ENCODE measurements at places on chromosomes 6 and 20. TPM values are rescaled to one million over a fixed set of nuclear protein-coding genes. Genes with fewer than 3 reads are reported as not detected.
A peak's percentile ranks its signal among the peaks of the same experiment; 100 is the strongest.

The OOEP gene
- total RNA-seq, result 0.13 TPM

GRCh38 chr20:57310821-57311514, 18.6 kb upstream of the SPO11 start:
- no peak for DNase-seq

- no peak for DNase-seq
Observed at GRCh38 chr6:21386744-21387143, 206.8 kb upstream of the SOX4 start.

DNA sequence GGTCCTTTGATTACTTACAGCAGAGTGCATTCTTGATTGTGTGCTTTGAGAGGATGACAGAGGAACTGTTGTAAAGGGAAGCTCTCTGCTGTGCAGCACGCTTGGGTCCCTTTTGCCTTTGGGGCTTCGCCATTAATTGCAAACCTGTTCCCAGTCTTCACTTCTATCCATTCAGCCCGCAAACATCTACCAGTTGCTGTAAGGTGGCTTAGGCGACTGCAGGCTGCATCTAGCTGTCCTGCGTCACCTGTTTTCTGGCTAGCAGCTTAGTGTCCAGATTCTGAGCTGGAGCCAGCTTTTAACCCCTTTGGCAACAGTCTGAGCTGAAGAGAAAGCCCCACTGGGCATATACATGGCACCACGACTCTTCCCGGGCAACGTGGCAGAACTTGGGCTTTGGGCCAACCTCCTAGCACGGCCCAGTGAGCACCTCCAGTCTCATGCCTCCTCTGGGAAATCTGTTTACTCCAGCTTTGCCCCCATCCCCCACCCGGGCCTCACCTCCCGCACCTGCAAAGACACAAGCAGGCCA, 2.5 kb upstream of the FASTKD5 start:
- no peak for DNase-seq

DNA sequence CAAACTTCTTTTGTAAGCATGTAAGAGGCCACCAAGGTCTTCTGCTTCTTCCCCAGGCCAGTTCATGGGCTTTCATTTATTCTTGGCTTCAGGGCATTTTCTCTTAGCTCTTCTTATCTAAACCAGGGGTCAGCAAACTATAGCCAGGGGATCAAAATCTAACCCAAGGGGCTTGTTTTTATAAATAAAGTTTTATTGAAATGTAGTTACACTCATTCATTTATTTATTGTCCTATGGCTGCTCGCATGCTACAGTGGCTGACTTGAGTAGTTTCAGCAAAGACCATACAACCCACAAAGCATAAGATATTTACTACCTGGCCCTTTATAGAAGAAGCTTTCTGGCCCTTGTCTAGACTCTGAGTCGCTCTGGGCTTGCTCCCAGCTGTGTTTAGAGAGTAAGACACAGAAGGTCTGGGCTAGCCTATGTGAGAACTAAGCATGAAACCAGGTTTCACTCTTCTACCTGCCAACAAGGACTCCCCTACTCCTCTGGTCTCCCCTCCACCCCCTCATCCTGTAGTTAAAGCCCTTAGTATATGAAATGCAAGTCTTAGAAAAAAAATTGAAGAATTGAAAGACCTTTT, 43.2 kb downstream of the KHDC1L start:
- no peak for DNase-seq

GRCh38 chr20:4119854-4120209, 104.5 kb upstream of the RNF24 start:
- peak; percentile 47 for DNase-seq

The APOBEC2 gene
- not detected for total RNA-seq

- DNase-seq, result no peak
Observed at GRCh38 chr6:127185437-127185995, 67.0 kb downstream of the RSPO3 start.

DNA sequence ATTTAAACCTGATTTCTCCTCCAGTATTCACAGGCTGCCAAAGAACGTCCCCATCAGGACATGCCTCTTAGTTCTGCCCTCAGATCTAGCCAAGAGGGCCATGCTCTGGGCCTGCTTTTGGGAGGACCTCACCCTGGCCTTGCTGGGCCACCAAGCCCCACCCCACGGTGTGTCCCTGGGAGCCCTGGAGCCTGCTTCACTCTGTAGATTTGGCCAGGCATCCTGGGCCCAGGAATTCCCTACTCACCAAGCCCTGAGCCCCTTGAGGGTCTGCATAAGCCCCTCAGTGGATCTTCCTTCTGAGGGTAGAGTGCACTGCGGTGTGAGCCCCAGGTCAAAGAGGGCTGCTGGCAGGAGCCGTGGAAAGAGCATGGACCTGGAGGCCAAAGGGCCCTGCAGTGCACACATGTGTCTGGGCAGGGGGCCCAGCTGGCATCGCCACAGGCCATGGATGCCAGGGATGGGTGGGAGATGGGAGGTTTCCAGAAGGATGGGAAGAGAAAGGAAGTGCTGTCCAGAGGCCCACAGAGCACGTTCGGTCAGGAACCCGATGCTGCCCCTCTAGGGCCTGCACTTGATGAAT, 98.0 kb downstream of the DACT2 start:
- no peak for DNase-seq

DNA sequence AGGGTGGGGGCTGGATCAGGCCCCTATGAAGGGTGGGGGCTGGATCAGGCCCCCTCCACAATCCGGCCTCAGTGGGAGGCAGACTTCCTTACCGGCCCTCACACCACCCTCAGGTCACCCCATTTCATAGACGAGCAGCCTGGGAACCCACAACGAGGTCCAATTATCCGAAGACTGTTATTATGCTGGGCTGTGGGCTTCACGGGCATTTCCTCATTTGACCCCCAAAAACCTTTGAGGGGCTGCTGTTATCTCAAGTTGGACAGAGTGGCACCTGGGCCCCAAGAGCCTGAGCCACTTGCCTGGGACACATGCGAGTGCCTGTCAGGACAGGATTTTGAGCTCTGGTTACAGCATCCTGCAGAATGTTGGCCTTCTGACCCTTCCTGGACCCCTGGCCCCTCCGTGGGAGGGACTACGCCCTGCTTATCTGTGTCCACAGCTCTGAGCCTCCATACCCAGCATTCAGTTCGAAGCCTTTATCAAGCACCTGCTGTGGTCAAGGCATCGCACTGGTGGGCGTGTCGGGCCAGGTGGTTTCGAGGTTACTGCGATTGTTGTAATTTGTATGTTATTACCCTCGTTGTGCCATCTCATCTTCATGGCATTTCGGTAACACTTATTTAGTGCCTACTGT, 34.5 kb upstream of the PCMTD2 start:
- no peak for DNase-seq

The CASS4 gene
- total RNA-seq, result under 0.01 TPM

DNA sequence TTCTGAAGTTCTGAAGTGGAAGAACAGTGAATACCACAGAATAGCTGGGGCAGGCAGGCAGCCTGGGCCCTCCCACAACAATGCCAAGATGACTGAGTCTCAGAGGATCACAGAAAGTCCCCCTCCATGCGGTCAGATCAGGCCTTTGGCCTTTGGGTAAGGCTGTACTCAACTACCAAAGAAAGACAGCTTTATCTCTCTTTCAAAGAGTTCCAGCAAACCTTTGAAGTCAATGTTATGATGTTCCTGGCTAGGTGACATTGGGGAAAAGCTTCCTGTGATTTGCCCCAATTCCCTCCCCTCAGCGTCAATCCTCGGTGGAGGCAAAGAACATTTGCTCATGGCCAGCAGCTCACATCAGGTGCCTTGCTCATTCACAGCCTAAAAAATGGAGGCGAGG, 10.7 kb upstream of the FBXO9 start:
- no peak for DNase-seq

DNA sequence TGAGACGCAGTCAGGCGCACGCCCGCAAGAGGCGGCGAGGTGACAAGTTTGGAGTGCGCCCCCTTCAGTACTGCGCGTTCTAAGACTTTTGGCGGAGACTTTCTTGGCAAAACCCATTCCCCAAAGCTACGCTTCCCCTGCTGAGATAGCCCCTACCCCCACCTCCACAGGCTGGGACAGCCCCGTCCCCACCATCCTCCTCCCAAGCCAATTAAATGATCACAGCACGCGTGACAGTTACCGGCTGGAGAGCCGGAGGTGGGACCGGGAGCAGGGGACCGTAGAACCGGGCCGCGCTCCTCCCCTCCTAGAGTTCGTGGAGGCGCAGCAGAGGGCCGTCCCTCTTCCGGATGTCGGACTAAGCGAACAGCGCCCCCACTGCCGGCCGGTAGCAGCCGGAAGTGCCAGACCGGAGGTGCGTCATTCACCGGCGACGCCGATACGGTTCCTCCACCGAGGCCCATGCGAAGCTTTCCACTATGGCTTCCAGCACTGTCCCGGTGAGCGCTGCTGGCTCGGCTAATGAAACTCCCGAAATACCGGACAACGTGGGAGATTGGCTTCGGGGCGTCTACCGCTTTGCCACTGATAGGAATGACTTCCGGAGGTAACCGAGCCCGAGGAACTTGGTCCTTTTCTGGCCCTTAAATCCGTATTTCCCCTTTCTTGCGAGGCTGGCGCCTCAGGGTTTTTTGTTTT, at the start of gene TOMM6:
TSS of gene TOMM6 (plus strand) at position 476 of the 699 bp plus-strand sequence. CDS start at position 480, 4 bp downstream.
- DNase-seq, result peak; percentile 97

The SLC32A1 gene
- total RNA-seq, result not detected

GRCh38 chr6:83605517-83605916, 93.2 kb downstream of the PRSS35 start:
- no peak for DNase-seq

The CFB gene
- 0.51 TPM for total RNA-seq

The PTGIS gene
- total RNA-seq, result 0.13 TPM

DNA sequence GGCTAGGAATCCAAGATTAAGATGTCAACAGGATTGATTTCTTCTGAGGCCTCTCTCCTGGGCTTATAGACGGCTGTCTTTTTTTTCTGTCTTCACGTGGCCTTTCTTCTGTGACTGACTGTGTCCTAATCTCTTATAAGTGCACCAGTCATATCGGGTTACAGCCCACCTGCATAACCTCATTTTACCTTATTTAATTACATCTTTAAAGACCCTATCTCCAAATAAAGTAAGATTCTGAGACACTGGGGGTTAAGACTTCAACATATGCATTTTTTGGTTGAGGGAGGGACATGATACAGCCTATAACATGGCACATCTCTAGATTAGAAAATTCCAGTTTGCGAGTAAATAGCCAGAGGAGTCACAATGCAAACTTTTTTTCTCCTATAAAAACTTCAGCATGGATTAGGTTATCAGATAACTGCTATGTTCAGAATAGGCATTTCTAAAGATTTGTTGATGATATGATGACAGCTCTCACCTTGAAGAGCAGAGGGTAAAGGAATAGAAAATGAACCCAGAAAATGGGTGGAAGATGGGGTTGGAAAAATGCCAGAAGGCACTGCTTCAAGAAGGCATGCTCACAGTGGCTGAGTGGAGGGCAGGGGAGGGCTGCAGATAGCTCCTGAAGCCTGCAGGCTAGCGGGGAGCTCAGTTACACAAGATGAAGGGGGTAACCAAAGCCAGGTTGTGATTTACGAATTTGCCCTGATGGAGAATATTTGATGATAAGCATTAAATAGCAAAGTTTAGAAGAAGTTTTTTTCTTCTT, 8.7 kb upstream of the PDE7B start:
- DNase-seq, result no peak

DNA sequence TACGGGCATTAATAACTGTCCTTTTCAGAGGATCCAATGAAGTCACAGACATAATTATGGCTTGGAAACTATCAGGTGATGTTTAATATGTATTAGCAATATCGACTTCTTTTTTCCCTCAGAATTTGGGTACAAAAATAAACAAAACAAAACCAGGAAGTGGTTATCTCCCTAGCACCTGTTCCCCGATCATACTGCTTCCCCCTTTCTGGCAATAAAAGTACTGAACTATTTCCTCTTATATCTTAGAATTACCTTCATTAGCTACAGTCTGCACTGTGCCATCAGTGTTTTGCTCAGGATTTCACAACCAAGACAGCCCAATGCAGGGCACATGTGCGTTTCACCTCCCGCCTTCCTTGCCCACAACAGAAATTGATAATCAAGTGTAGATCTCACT, 216.9 kb upstream of the BTBD3 start:
- DNase-seq, result no peak

The PABPC1L gene
- 0.64 TPM for total RNA-seq

DNA sequence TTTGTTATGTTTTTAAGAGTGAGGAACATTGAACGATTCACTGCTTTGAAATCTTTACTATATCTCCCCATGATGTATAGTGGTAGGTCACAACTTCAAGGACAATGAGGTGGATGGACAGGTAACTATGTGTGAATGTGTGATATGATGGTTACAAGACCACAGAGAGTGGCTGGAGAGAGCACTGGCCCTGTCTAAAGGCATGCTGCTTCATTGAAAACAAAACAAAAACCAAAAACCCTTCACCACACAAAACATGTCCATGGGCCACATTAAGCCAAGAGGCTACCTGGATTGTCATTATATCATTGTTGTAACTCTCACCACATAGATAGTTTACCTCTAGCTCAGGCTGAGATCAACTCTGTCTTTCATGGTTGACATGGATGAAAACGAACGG, 180.6 kb upstream of the TENT5A start:
- DNase-seq, result no peak

The C6orf163 gene
- 0.26 TPM for total RNA-seq

GRCh38 chr6:149725785-149726184, 7.9 kb upstream of the LATS1 start:
- DNase-seq, result no peak

DNA sequence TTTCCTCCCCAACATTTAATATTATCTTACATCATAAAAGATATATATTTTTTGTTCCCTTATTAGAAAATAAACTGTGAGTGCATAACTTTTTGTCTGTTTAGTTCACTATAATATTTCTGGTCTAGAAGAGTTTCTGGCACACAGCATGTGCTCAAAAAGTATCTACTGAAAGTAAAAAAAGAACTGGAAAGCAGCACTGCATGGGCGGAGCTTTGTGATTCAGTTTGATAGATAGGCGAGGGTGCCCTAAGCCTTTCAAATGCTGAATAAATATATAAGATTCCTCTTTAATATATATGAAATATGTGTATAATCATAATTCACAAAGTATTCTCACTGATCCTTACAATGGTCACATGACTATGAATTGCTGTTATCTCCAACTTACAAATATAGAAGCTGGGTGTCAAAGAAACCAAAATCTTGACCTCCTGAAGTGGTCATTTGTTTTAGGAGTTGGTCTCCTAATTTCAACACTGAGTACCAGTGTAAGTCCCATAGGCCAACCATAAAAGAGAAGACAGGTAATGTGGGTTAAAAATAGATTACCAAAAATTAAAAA, 50.8 kb downstream of the OR2B2 start:
- DNase-seq, result no peak

GRCh38 chr6:92779746-92780145, 639.6 kb downstream of the EPHA7 start:
- DNase-seq, result peak; percentile 71

The RANBP9 gene
- 20.4 TPM for total RNA-seq

The CST5 gene
- total RNA-seq, result not detected

The PPP1R10 gene
- 9.1 TPM for total RNA-seq

The SLPI gene
- total RNA-seq, result 0.39 TPM

GRCh38 chr6:167079853-167080297, 43.0 kb upstream of the CCR6 start:
- DNase-seq, result no peak

GRCh38 chr20:4181956-4182945, 166.9 kb upstream of the RNF24 start:
- DNase-seq, result no peak

The HAO1 gene
- not detected for total RNA-seq

- peak; percentile 30 for DNase-seq
Observed at GRCh38 chr20:39885975-39886649, 802.9 kb downstream of the MAFB start.

GRCh38 chr6:70980727-70981126, 23.9 kb upstream of the B3GAT2 start:
- no peak for DNase-seq

The ECT2L gene
- not detected for total RNA-seq

All from dermis microvascular lymphatic vessel endothelial cell (primary cell).